Testis (tissue), 5 donors: ENCODE measurements at places on chromosomes 16 and 17. TPM values are rescaled to one million over a fixed set of nuclear protein-coding genes. Genes with fewer than 3 reads are reported as not detected.

- DNase-seq, result no peak
- H3K27ac ChIP-seq, result no peak overlapping the region
- peaks cover 12% of the 10 kb centered on the region for H3K4me1 ChIP-seq
- H3K27me3 ChIP-seq, result no peaks in the 10 kb centered on the region
- H3K36me3 ChIP-seq, result no peaks in the 10 kb centered on the region
Observed at GRCh38 chr16:1642148-1642547, 30.0 kb downstream of the CRAMP1 start.

- peaks cover 5% of the 10 kb centered on the region for H3K27me3 ChIP-seq
- H3K27ac ChIP-seq, result no peak overlapping the region
- H3K4me1 ChIP-seq, result peaks cover 6% of the 10 kb centered on the region
- H3K36me3 ChIP-seq, result no peaks in the 10 kb centered on the region
- no peak overlapping the region for H3K4me3 ChIP-seq
Observed at GRCh38 chr17:39604911-39605491, 2.7 kb downstream of the NEUROD2 start.

IKZF3 gene
- 3.8 TPM for total RNA-seq

ARL5C gene
- not detected for total RNA-seq

DNA sequence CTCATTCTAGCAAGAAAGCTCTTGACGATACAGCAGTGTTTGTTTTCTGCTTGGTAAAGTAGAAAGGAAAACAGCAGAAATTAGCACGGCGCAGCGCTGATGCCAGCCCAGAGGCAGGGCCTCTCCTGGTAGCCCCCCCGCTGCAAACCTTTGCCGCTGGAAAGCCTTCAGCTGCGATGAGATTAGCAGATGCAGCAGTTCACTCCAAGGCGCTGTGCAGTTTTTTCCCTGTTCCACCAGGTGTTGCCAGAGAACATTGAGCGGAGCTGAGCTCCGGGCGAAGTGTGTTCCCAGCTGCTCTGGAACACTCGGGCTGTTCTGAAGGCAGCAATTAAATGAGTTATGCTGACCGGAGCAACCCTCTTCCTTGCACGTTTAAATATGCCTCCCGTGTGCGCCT lies 72.5 kb downstream of the RBFOX1 start:
- peak; percentile 43 for DNase-seq
- no peaks in the 10 kb centered on the region for H3K36me3 ChIP-seq
- no peak overlapping the region for H3K4me3 ChIP-seq
- H3K27ac ChIP-seq, result no peak overlapping the region
- no peaks in the 10 kb centered on the region for H3K27me3 ChIP-seq

- H3K4me3 ChIP-seq, result no peak overlapping the region
- no peak overlapping the region for H3K27ac ChIP-seq
- no peaks in the 10 kb centered on the region for H3K36me3 ChIP-seq
- DNase-seq, result no peak
- H3K4me1 ChIP-seq, result no peaks in the 10 kb centered on the region
Observed at GRCh38 chr16:83453977-83454376, 353.8 kb upstream of the HSBP1 start.

DNA sequence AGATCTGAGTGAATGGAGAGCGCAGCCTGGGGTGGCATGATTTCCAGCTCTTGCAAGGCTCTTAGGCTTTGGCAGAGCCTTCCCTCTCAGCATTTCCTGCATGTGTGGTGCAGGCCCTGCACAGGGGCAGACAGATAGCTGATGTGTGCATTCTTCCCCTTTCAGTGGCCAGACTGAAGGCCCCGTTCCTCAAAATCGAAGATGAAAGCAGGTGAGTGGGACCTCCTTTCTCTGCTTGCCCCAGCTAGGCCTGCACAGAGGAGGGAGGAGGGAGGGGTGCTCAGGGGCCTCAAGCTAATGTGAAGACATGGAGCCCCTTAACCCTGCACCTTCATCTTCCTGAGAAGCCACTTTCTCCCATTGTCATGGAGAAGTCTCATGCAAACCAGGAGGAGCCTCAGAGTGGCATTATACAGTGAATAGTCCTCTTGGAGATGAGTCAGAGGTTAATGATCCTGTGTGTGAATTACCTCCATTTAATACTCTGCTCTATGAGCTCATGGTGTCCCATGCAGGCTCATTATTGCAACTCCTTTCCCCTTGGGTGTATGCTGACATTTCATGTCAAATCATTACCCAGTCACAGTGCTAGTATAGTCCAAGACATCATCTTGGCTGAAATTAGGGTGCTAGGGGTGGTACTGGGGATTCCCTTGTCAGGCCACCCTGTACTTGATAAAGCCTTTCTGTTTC lies 20.4 kb upstream of the ADAM11 start:
- no peaks in the 10 kb centered on the region for H3K27me3 ChIP-seq
- no peaks in the 10 kb centered on the region for H3K36me3 ChIP-seq
- DNase-seq, result no peak
- H3K4me1 ChIP-seq, result no peaks in the 10 kb centered on the region
- H3K27ac ChIP-seq, result no peak overlapping the region
- no peak overlapping the region for H3K4me3 ChIP-seq

- H3K4me1 ChIP-seq, result peaks cover 18% of the 10 kb centered on the region
- no peak overlapping the region for H3K4me3 ChIP-seq
- no peak overlapping the region for H3K27ac ChIP-seq
- no peaks in the 10 kb centered on the region for H3K27me3 ChIP-seq
- DNase-seq, result no peak
Observed at GRCh38 chr17:81486199-81486810, 26.3 kb downstream of the ACTG1 start.

KRTAP3-2 gene
- not detected for total RNA-seq

DNA sequence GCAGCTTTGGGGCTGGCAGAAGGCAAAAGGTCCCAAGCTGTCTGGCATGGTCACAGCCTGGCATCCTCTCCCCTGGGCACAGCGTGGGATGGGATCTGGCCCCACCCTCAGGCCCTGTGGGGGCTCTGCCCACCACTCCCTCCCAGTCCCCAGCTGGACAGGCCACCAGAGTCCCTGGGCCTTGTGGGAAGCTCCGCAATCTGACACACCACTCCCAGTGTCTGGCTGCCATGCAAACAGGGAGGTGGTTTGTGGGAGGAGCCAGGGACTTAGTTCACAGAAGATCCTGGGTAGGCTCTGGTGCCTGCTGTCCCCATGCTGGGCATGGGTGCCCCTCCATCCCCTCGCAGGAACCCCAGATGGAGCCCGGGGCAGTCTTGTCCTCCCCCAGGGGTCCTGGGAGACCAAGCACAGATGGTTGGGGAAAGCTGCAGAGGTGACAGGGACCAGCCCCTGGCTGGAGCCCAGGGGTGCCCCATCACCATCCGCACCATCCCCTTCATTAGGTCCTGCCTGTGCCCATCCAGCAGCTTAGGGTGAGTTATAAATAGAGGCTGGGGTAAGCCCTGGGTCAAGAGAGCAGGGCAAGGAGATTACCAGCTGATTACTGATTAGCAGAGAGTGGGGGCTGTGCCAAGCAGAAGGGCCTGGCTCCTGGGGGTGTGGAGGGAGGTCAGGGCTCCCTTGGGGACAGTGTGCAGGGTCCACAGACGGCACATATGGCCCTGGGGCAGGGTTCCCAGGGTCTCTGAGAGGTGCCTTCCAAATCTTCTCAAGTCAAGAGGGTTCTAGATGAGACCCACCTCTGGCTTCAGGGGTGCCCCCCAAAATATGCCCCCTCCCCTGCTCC lies 6.2 kb downstream of the FSCN2 start:
- H3K4me3 ChIP-seq, result no peak overlapping the region
- H3K27me3 ChIP-seq, result no peaks in the 10 kb centered on the region
- H3K27ac ChIP-seq, result no peak overlapping the region
- no peak for DNase-seq
- no peaks in the 10 kb centered on the region for H3K36me3 ChIP-seq

GRCh38 chr16:55248058-55248457 lies 75.9 kb upstream of the IRX6 start:
- no peak overlapping the region for H3K4me3 ChIP-seq
- H3K27me3 ChIP-seq, result no peaks in the 10 kb centered on the region
- H3K36me3 ChIP-seq, result no peaks in the 10 kb centered on the region
- no peak for DNase-seq
- no peak overlapping the region for H3K27ac ChIP-seq

DNA sequence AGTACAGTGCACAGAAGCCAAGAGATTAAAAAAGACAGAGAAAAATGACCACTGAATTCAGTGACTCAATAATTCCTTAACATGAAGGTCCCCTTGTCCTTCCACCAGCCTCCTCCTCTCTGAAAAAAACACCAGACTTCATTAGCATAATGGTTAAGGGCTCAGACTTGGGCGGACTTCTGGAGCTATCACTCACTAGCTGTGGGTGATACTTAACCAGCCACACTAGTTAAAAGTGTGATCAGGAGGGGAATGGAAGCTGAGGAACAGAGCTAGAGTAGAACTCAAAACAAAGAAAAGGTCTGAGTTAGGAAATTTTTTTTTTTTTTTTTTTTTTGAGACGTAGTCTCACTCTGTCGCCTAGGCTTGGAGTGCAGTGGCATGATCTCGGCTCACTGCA lies 23.2 kb downstream of the ZNF652 start:
- H3K4me1 ChIP-seq, result peaks cover 17% of the 10 kb centered on the region
- H3K27me3 ChIP-seq, result no peaks in the 10 kb centered on the region
- H3K36me3 ChIP-seq, result no peaks in the 10 kb centered on the region
- no peak overlapping the region for H3K27ac ChIP-seq
- no peak for DNase-seq

DNA sequence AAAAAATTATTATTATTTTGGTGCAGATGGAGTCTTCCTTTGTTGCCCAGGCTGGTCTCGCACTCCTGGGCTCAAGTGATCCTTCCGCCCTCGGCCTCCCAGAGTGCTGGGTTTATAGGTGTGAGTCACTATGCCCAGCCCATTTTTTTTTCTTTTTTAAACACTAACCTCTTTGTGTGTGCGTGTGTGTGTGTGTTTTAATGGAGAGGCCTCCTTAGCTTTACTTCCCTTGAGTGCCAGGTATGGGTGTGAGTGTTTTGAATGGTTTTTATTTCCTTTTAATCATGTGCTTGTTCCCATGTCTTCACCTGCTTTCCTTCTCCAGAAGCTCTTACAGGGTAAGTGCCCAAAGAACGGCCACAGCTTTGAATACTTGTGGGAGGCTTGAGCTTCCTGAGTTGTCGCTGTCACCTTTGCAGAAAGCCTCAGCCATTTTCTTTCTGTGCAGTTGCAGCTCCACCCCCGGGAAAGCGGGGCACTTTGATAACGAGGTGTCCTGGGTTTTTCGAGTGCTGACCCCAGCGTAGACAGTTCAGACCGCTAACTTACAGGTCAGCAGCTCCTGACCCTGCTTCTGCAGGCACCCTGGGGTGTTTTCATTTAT lies 22.6 kb downstream of the AKAP1 start:
- H3K4me3 ChIP-seq, result no peak overlapping the region
- H3K27ac ChIP-seq, result no peak overlapping the region
- H3K27me3 ChIP-seq, result no peaks in the 10 kb centered on the region
- DNase-seq, result no peak

DNA sequence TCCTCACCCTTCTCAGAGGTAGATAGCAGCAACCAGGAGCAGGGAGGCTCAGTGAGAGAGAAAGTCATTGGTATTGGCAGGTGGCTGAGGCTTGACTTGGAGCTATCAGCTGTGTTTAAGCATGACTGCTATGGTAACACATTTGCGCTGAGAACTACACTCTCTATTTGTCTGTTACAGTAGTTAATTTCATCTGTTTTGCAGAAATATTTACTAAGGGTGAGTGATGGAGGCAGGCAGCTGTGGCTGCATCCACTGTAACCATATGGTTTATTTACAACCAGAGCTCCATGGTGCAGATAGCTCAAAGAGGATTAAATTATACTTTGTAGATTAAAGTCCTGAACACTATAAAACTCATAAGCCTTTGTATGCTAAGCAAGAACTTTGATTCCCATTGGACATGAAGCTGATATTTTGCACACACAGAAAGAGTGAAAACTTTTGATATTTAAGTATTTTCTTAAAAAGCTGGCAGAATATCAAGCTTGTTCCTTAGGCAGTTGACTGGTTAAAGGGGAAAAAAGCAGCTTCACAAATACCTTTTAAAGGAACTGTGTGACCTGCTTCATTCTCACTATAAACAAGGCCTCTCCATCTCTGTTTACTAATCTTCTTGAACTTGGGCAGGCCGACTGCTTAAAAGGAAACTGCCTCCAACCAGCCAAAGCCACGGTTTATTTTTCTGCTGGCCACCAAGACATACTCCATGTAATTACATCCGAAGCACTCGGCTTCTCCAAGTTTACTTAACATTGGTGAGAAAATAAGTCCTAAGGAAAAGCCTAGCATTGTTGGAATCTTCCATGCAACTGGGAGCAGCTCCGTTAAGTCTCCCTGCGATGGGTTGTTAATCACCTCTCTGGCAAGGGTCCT lies 299.8 kb upstream of the ZFHX3 start:
- H3K4me1 ChIP-seq, result no peaks in the 10 kb centered on the region
- no peak overlapping the region for H3K4me3 ChIP-seq
- H3K27ac ChIP-seq, result no peak overlapping the region
- no peaks in the 10 kb centered on the region for H3K27me3 ChIP-seq
- no peaks in the 10 kb centered on the region for H3K36me3 ChIP-seq
- DNase-seq, result no peak

GRCh38 chr17:1000597-1001461 lies 3.9 kb downstream of the TIMM22 start:
- H3K36me3 ChIP-seq, result no peaks in the 10 kb centered on the region
- peaks cover 39% of the 10 kb centered on the region for H3K4me1 ChIP-seq
- peak overlapping the region; percentile 50 for H3K27ac ChIP-seq
- DNase-seq, result no peak

RECQL5 gene
- total RNA-seq, result 81.4 TPM

DNA sequence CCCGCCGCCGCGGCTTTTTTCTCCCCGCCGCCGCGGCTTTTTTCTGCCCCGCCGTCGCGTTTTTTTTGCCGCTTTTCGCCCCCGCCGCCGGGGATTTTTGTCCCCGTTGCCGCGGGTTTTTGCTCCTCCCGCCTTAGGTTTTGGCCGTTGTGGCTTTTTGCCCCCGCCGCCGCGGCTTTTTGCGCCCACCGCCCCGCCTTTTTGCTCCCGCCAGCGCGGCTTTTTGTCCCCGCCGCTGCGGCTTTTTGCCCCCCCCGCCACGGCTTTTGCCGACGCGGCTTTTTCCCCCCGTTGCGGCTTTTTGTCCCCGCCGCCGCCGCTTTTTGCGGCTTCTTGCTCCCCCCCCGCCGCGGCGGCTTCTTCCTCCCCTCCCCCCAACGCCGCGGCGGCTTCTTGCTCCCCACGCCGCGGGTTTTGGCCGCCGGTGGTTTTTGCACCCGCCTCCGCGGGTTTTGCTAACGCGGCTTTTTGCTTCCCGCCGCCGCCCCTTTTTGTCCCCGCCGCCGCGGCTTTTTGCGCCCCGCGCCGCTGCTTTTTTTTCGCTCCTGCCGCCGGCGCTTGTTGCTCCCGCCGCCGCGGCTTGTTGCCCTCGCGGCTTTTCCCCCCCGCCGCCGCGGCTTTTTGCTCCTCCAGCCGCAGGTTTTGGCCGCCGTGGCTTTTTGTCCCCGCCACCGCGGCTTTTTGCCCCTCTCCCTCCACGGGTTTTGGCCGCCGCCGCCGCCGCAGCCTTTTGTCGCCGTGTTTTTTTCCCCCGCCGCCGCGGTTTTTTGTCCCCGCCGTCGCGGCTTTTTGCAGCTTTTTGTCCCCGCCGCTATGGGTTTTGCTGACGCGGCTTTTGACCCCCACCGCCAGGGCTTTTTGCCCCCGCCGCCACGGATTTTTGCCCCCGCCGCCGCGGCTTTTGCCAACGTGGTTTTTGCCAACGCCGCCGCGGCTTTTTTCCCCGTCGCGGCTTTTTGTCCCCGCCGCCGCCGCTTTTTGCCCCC lies 150.3 kb downstream of the KCNJ18 start:
- no peaks in the 10 kb centered on the region for H3K27me3 ChIP-seq
- H3K27ac ChIP-seq, result peak overlapping the region; percentile 83
- H3K4me1 ChIP-seq, result no peaks in the 10 kb centered on the region
- peak overlapping the region; percentile 50 for H3K4me3 ChIP-seq
